ENCODE measurements at places on chromosomes 6 and 20.

- no peak for DNase-seq
Measured at GRCh38 chr20:62636446-62636845, 5.9 kb upstream of the SLCO4A1 start.

- no peak for DNase-seq
Measured at GRCh38 chr6:111585974-111586315, 19.7 kb downstream of the TRAF3IP2 start.

GRCh38 chr6:107538856-107539387 is 49.0 kb downstream of the SOBP start:
- no peak for DNase-seq

DNA sequence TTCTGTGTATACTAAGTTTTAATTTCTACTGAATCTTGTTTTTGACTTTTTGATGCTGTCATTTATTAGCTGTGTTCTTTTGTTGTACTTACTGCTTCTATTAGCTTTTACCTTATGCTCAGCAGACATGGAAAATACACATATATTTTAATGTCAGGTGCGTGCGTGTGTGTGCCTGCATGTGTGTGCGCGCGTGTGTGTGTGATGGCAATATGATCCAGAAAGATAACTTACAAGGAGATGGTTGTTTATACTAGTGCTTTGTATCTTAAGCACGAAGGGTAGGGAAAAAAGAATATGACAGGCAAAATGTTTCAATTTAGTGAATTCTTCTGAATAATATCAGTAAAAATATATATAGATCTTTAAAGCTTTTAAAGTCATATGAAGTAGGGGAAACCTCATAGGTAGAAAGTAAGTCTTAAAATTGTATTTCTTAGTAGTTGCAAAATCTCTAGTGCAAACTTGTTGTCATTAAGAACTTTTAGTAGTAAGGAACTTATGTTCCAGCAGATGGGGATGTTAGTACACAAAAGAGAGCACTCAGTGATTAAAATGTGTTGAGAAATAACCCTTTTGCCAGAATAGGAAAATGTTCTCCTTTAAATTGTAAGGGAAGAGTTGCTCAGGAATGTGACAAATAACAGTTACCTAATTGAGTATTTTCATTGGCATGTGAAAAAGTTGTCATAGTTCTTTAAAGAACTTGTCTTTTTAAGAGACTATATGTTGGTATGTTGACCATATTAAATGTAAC is 13.2 kb downstream of the QKI start:
- peak; percentile 29 for DNase-seq

DNA sequence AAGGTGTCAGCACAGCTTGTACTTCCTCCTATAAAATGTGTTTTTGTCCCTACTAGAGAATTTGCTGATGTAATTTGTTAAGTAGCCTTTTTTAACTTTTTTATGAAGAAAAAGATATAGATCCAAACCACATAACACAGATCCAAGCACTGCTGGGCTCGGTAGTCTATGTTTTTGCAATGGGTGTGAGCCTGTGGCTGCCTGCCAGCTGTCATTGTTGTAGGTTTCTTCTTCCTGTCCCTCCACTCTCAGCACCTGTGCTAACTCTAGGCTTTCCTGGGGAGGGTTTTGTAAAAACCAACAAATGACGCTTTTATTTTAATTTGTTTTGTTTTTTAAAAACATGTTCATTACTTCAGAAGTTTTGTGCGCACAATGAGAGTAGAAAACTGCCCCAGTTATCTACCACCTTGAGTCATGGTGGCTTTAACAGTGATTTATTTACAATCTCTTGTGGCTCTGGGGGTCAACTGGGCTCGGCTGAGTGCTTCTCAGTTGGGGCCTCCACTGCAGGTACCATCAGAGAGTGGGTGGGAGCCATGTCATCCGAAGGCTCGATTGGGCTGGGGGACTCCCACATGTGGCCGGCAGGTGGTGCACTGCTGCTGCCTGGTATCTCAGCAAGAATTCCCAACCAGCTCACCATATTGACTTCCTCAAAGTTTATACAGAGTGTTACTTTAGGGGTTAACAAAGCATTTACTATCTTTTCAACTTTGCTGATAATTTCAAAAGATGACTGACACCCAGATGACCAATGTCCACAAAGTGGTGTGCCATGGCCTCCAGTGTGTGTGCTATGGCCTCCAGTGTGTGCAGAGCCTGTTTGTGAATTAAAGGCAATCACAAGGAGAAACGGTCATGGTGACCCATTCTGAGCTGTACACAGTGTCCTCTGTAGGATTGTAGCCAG is 3.0 kb upstream of the CCR6 start:
- DNase-seq, result no peak

DNA sequence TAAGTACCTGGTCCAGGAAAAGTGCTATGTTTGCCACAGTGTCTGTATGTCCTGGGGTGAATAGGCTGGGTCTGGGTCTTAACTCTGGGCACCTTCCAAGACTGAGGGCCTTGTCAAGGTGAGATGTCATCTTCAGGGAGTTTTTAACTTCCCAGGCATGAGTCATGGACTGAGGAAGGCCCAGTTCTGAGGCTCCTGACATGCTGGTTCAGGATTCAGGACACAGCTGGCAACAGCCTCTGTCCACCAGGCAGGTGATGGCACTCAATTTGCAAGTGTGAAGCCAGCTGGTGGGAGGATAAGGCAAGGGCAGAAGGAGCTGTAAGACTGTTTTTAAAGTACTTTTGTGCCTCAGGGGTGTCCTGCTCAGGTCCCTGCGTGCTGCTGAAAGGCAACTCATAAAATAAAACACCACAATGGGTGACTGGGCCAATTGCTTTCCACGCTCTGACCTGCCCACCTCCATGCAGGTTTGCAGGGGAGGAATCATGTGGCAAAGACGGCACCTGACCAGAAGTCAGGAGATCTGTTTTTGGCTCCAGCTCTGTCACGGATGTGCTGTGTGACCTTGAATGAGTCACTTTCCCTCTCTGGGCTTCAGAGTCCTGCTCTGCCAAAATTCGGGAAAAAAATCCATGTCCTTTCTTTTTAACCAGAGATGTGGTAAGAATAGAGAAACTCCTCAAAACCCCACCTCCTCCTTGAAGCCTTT is 4.9 kb upstream of the PACSIN1 start:
- DNase-seq, result no peak

DNA sequence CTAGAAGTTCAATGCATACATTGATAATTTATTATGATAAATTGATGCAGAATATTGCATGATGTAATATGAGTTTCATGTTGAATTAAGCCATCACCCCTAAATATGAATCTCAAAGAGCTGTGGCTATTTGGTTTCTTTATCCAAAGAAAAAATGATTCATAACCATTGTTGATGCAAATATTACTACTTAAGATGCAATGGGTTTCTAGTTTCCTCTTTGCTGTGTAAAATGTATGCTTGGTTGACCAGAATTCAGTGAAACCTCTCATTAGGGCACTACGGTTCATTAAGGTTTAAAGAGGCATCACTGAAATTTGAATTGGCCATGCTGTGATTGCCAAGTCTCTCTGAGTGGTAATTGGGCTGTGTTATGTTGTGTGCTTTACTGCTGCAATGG is 492.5 kb upstream of the FLRT3 start:
- DNase-seq, result no peak

DNA sequence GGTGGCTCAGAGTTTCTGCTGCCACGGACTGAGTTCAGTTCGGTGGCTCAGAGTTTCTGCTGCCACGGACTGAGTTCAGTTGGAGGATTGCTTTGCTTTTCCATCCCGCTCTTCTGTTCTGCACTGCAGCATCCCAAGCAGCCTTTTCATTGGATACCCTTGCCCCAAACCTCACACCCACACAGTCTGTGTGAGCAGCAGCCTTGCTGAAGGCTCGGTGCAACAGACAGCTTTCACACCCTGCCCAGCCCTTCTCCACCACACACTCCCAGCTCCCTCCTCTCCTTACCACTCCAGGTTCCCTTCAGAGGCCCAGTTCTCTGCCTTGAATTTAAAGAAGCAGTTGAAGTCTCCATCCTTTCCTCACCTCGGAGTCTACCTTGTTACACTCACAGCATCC is 52.5 kb upstream of the CHD6 start:
- no peak for DNase-seq

GRCh38 chr6:148854096-148854495 is 107.3 kb downstream of the UST start:
- no peak for DNase-seq

DNA sequence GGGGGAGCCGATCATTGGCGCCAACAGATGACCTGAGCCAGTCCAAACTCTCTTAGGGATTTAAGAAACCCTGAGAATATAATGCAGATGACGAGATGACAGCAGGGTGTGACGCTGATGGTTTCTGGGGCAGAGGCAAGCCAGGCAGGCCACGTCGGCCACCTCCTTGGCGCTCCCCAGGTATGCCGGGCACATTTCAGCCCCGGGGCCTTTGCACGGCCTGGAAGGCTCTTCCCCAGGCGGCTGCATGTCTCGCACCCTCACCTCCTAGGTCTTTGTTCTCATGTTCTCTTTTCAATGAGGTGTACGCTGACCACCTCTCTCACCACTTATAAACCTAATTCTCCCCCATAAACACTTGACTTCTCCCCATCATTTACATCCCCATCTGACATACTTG is 64.9 kb downstream of the RBM38 start:
- no peak for DNase-seq

GRCh38 chr20:58372806-58373205 is 16.2 kb upstream of the VAPB start:
- no peak for DNase-seq

GRCh38 chr20:48197066-48197465 is 411.8 kb upstream of the SULF2 start:
- DNase-seq, result no peak

- no peak for DNase-seq
Measured at GRCh38 chr6:90038961-90039653, 144.8 kb downstream of the GJA10 start.

DNA sequence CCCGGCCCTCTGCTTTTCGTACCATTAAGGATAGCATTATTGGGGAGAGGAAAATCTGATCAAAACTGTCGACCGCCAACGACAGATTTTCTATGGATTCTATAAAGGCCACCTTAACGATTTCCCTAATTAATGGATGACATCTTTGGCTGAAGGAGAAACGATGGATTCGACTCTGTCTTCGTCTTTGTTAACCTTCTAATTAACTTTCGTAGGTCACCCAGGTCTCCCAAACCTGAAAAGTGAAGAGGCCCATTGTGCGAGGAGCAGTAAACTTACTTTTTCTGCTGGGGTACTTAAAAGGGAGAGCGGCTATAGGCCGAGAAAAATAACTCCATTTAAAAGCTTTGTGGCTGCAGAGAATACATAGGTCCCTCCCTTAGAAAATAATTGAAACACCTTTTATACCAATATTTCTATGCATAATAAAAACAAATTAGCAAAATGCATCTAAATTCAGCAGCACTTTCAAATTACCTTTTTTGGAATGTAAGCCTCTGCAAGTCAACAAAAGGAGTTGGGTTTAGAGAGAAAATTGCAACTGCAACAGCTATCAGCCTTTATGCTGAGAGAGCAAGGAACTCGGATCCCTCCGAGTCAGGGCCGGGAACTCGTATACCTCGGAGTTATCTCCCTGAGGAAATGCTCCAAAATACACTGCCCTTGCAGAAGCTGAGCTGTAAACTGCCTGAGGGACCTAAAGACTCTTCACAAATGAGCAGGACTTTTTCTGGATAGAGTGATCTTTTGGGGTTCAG is 31.4 kb upstream of the NR2E1 start:
- no peak for DNase-seq

GRCh38 chr20:20628314-20628713 is 84.1 kb downstream of the RALGAPA2 start:
- DNase-seq, result no peak

GRCh38 chr20:19463597-19463996 is 251.2 kb downstream of the SLC24A3 start:
- DNase-seq, result no peak

DNA sequence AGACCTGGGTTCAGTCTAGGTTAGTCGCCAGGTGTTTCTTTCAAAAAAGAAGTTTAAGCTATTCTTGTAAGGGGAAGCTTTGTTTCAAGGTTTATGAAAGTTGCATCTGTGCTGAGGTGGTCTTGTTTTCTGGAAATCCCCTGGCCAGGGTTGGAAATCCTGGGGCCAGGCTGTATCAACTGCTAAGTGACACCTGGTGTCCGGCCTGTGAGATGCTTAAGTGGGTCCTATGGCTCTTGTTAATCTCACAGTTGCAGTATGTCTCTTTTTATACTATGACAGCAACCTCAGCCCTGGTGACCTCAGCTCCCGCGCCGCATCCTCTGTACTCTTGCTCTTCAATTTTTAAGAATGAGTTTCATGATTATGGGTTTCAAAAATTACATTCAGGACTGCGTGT is 72.0 kb downstream of the CHMP4B start:
- no peak for DNase-seq

GRCh38 chr6:129284225-129284624 is 401.3 kb downstream of the LAMA2 start:
- no peak for DNase-seq

DNA sequence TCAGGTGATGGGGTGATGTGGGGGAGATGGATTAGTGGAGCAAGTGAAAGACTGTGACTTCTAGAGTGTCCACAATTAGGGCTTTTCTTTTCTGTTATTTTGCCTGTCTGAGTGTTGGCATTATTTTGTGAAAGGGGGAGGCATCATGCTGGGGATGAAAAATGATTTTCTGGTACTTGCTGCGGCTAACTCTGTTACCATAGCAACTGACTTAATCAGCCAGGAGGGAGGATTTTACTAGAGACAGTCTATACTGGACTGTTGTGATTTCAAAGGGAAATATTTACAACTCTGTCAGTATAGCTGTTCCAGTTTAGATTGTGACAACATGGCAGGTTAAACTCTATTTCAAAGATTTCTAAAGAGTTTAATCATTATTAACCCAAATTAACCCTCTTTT is 30.4 kb upstream of the MRAP2 start:
- no peak for DNase-seq

- DNase-seq, result no peak
Measured at GRCh38 chr6:51394061-51394460, 575.4 kb downstream of the TFAP2B start.

- peak; percentile 29 for DNase-seq
Measured at GRCh38 chr6:111011360-111012142, 29.7 kb downstream of the RPF2 start.

DNA sequence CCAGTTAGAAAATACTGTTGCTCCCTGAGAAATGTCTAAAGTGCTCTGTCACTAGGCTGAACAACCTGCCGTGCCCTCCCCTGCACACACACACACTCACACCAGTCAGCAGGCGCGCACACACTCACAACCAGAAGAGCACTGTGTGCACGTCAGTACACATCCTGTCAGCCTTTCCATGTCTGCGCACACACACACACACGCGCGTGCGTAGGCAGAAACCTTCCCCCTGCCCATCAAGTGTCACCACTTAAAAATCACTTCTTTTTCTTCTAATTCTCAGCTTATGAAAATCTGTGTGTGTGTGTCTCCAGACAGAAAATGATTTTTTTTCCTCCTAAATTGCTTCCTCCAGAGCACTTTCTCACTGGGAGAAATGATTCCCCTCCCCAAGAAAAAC is 100.3 kb downstream of the EDN3 start:
- no peak for DNase-seq
